ENCODE measurements at places on chromosomes 1 and 21.

GRCh38 chr1:67368046-67368514 lies 60.4 kb downstream of the IL12RB2 start:
- H3K4me3 ChIP-seq: no peak overlapping the region
- DNase-seq: no peak
- H3K27ac ChIP-seq: no peak overlapping the region
- H3K36me3 ChIP-seq: peaks cover 67% of the 10 kb centered on the region
- no peaks in the 10 kb centered on the region for H3K27me3 ChIP-seq

GRCh38 chr1:245105815-245106410 lies 48.9 kb upstream of the KIF26B start:
- no peak overlapping the region for H3K27ac ChIP-seq
- H3K36me3 ChIP-seq: no peaks in the 10 kb centered on the region
- no peaks in the 10 kb centered on the region for H3K4me1 ChIP-seq
- DNase-seq: no peak
- no peak overlapping the region for H3K4me3 ChIP-seq
- H3K27me3 ChIP-seq: no peaks in the 10 kb centered on the region

GRCh38 chr1:158686111-158687009 lies at the start of gene SPTA1:
TSS of gene SPTA1 (minus strand) at chr1:158686715. CDS start at chr1:158686517, 198 bp downstream.
- no peak within 1 kb of the TSS for H3K27ac ChIP-seq
- no peaks in the 10 kb centered on the region for H3K36me3 ChIP-seq
- no peak within 1 kb of the TSS for H3K4me3 ChIP-seq

DNA sequence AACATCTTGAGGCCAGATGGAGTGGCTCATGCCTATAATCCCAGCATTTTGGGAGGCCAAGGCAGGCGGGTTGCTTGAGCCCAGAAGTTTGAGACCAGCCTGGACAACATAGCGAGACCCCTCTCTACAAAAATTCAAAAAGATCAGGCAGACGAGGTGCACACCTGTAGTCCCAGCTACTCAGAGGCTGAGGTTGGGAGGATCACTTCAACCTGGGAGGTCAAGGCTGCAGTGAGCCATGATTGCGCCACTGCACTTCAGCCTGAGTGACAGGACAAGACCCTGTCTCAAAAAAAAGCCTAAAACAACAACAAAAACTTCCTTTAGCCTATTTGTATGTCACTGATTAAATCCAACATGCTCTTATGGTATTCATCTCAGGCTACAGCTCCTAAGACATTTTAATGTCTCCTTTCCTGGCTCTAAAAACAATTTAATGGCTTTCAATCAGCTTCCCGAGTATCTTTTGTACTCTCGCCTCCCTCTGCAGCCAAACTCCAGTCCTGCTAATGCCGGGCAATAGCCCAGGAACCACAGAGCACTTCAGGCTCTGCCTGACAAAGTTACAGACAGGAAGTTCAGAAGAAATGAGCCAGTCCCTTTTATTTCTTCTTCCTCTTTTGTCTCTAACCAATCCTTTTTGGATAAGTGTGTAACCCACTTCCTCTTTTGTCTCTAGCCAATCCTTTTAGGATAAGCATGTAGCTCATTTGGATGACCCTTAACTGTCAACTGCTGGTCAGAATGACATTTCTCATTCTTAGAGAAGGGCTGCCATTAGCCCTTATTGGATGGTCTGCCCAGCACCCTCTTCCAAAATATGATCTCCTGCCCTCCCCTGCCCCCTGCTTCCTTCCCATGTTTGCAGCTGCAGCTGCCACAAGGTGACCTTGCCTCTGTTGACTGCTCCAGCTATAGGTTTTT lies 6.6 kb upstream of the DOP1B start:
- H3K4me1 ChIP-seq: peaks cover 16% of the 10 kb centered on the region
- no peak overlapping the region for H3K4me3 ChIP-seq
- H3K27me3 ChIP-seq: no peaks in the 10 kb centered on the region
- H3K36me3 ChIP-seq: no peaks in the 10 kb centered on the region

- H3K4me3 ChIP-seq: no peak overlapping the region
- peaks cover 69% of the 10 kb centered on the region for H3K36me3 ChIP-seq
- H3K27ac ChIP-seq: no peak overlapping the region
- H3K27me3 ChIP-seq: no peaks in the 10 kb centered on the region
These were observed 36.3 kb downstream of the GLMN start for GRCh38 chr1:92262516-92262915.

- DNase-seq: peak; percentile 69
- H3K27me3 ChIP-seq: peaks cover 76% of the 10 kb centered on the region
- peaks cover 35% of the 10 kb centered on the region for H3K4me1 ChIP-seq
- peak overlapping the region; percentile 49 for H3K27ac ChIP-seq
These were observed 3.7 kb upstream of the CCN1 start for GRCh38 chr1:85576642-85577418.

DNA sequence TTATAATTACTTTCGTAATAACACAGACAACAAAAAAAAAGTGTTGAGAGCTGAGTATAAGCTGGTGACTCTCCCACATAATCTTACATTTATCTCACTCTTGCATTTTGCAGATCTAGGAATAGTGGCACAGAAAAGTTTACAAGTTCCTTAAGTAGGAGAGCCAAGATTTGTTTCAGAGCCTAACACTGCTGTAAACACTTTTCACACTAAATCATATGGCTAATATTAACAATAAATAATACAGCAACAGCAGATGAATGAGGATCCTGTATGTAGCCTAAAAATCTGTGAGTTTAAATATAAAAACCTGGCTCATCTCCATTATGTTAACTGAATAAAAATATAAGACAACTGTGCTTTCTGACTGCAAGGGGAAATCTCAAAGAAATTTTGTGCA lies 846.5 kb upstream of the ADAMTS5 start:
- no peaks in the 10 kb centered on the region for H3K4me1 ChIP-seq
- no peaks in the 10 kb centered on the region for H3K27me3 ChIP-seq
- no peak overlapping the region for H3K27ac ChIP-seq
- H3K4me3 ChIP-seq: no peak overlapping the region
- no peaks in the 10 kb centered on the region for H3K36me3 ChIP-seq

DNA sequence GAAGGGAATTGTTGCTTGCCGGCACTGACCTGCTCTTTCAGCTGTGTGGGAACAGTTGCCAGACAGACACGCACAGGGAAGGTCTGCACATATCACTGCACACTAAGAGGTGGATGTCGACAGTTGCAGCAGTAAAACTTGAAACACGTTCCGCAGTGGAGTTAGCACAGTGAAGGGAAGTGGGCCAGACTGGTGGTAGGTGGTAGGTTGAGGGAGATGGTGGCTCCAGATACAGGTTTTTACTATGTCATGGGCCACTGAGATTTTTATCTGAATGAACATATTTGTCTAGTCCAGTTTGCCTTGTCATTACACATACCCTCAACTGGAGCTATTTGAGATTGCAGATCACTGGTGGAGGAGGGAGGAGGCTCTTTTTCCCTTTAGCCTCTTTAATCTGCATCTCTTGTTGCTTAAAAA lies 13.5 kb downstream of the MRPS6 start:
- no peak overlapping the region for H3K27ac ChIP-seq
- peaks cover 52% of the 10 kb centered on the region for H3K4me1 ChIP-seq
- no peak overlapping the region for H3K4me3 ChIP-seq
- peaks cover 36% of the 10 kb centered on the region for H3K36me3 ChIP-seq

DNA sequence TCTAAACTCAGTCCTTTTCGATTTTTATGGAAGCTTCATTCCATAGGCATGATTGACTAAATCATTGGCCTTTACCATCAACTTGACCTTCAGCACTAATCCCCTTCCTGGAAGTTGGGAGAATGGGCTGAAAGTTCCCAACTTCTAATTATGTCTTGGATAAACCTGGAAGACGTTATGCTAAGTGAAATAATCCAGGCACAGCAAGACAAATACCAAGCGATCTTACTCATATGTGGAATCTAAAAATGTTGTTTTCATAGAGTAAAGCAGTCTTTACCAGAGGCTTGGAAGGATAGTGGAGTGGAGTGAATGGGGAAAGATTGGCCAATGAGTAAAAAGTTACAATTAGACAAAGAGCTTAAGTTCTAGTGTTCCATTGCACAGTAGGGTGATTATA lies 1453.2 kb downstream of the PLA2G4A start:
- H3K36me3 ChIP-seq: no peaks in the 10 kb centered on the region
- no peaks in the 10 kb centered on the region for H3K4me1 ChIP-seq
- no peaks in the 10 kb centered on the region for H3K27me3 ChIP-seq
- no peak overlapping the region for H3K4me3 ChIP-seq

DNA sequence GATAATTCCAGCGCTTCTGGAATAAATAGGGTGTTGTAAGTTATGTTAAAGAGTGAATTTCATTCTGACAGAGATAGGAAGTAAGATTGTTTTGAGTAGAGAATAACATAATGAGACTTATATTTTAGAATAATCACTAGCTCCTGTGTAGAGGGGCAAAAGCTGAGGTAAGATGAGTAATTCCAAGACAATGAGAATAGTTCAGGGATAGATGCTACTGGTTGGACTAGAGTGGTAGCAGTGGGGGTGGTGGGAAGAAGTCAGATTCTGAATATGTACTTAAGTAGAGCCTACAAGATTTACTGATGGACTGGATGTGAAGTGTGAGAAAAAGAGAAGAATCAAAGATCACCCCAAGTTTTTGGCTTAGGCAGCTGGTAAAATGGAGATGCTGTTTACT lies 23.3 kb upstream of the MOV10 start:
- H3K27me3 ChIP-seq: no peaks in the 10 kb centered on the region
- no peak overlapping the region for H3K4me3 ChIP-seq
- no peak for DNase-seq
- peaks cover 56% of the 10 kb centered on the region for H3K36me3 ChIP-seq

GRCh38 chr1:155305881-155306391 lies 2.7 kb upstream of the FDPS start:
- DNase-seq: no peak
- H3K36me3 ChIP-seq: peaks cover 18% of the 10 kb centered on the region
- H3K27me3 ChIP-seq: peaks cover 2% of the 10 kb centered on the region
- H3K4me3 ChIP-seq: no peak overlapping the region
- peaks cover 24% of the 10 kb centered on the region for H3K4me1 ChIP-seq

GRCh38 chr1:25468033-25468432 lies 37.3 kb downstream of the MACO1 start:
- H3K27ac ChIP-seq: peak overlapping the region; percentile 55
- no peak overlapping the region for H3K4me3 ChIP-seq
- H3K27me3 ChIP-seq: no peaks in the 10 kb centered on the region
- H3K4me1 ChIP-seq: peaks cover 46% of the 10 kb centered on the region

DNA sequence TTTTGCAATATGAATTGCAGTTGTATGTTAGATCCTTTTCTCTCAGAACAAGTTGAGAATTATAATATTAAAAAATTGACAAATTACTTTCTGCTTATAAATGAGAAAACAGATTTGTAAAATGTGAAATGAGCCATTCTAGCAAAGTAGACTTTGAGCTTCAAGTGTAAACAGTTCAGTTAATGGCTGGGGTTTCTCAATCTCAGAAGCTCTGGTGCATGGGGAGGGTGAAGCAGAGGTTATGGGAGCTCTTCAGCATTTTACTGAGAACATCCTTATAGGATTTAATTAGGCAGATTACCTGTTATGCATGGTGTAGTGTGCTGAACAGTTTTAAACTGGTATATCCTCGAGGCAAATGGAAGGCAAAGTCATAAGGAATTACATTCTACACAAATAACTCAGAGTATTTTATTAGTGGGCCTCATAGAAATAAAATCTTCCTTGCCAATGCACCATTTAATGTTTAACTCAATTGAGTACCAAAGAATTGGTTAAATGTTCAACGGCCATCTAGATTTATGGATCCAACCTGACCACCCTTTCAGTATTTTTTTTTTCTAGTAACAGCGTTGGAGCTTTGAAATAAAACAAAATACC lies 1143.6 kb upstream of the ADGRL2 start:
- no peak overlapping the region for H3K4me3 ChIP-seq
- no peaks in the 10 kb centered on the region for H3K27me3 ChIP-seq
- DNase-seq: no peak
- no peaks in the 10 kb centered on the region for H3K4me1 ChIP-seq
- no peaks in the 10 kb centered on the region for H3K36me3 ChIP-seq
- H3K27ac ChIP-seq: no peak overlapping the region

- DNase-seq: no peak
- H3K4me1 ChIP-seq: no peaks in the 10 kb centered on the region
- peaks cover 3% of the 10 kb centered on the region for H3K27me3 ChIP-seq
- H3K36me3 ChIP-seq: no peaks in the 10 kb centered on the region
These were observed 120.7 kb downstream of the TM2D1 start for GRCh38 chr1:61604261-61604660.

- H3K27me3 ChIP-seq: no peaks in the 10 kb centered on the region
- H3K27ac ChIP-seq: no peak overlapping the region
- H3K36me3 ChIP-seq: no peaks in the 10 kb centered on the region
These were observed 30.0 kb downstream of the ARHGEF10L start for GRCh38 chr1:17569200-17570139.

GRCh38 chr1:15132965-15133364 lies 20.6 kb upstream of the TMEM51 start:
- H3K36me3 ChIP-seq: no peaks in the 10 kb centered on the region
- H3K4me1 ChIP-seq: no peaks in the 10 kb centered on the region

- H3K4me1 ChIP-seq: peaks cover 26% of the 10 kb centered on the region
- peak overlapping the region; percentile 93 for H3K4me3 ChIP-seq
- peaks cover 2% of the 10 kb centered on the region for H3K27me3 ChIP-seq
- peaks cover 34% of the 10 kb centered on the region for H3K36me3 ChIP-seq
- peak overlapping the region; percentile 93 for H3K27ac ChIP-seq
These were observed 832 bp downstream of the SSR2 start for GRCh38 chr1:156019946-156020292.

DNA sequence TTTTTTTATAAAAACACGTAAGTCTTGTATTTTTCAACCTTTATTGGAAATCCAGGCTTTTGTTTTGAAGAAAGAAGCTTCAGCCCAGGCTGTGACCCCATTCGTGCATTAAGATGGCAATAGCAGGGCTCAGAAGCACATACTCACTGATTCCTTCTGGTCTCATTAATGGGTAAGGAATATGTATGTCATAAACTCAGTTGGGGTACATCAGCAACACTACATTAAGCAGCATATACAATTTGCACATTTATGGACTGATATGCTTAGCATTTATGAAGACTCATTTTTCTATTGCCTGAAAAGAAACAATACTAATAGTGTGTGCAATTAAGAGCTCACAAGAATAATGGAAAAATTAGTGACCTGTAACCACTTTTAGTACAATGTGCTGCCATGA lies 945.4 kb upstream of the PRMT6 start:
- no peaks in the 10 kb centered on the region for H3K27me3 ChIP-seq
- H3K27ac ChIP-seq: no peak overlapping the region
- no peaks in the 10 kb centered on the region for H3K4me1 ChIP-seq
- no peaks in the 10 kb centered on the region for H3K36me3 ChIP-seq
- no peak for DNase-seq

DNA sequence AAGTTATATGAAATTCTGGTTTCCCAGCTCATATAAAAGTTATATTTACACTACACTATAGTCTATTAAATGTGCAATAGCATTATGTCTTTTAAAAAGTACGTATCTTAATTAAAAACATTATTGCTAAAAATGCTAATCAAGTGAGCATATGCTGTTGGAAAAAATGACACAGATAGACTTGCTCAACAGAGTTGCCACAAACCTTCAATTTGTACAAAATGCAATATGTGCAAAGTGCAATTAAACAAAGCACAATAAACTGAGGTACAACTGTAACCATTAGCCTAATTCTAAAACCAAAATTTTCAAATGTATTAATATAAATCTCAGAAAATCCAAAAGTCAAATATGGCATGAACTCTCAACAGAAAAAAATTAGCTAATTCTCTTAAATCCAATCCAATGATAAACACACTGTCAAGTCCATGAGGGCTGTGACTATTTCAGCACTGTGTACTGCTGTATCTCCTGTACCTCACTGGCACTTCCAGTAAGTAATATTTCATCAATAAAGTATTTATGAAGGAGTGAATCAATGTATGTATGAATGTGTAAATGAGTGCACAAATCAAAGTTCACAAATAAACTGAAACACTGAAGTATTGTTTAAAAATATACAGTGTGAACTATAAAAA lies 116.3 kb downstream of the AKT3 start:
- no peak overlapping the region for H3K27ac ChIP-seq
- peaks cover 20% of the 10 kb centered on the region for H3K4me1 ChIP-seq
- no peak overlapping the region for H3K4me3 ChIP-seq
- no peak for DNase-seq
- H3K36me3 ChIP-seq: peaks cover 12% of the 10 kb centered on the region

GRCh38 chr1:2277741-2278488 lies 49.8 kb downstream of the SKI start:
- peaks cover 7% of the 10 kb centered on the region for H3K36me3 ChIP-seq
- H3K27me3 ChIP-seq: no peaks in the 10 kb centered on the region
- H3K4me1 ChIP-seq: peaks cover 53% of the 10 kb centered on the region
- no peak for DNase-seq
